ENCODE measurements at places on chromosomes 3 and 15. TPM values are rescaled to one million over a fixed set of nuclear protein-coding genes. Genes with fewer than 3 reads are reported as not detected.

- no peak for DNase-seq
These were observed 67.9 kb upstream of the MITF start for GRCh38 chr3:69671082-69671952.

The RNU5B-1 gene
- polyA plus RNA-seq: not detected

The NXPE3 gene
- polyA plus RNA-seq: 42.7 TPM

GRCh38 chr3:44932271-44932670 lies 43.7 kb downstream of the ZDHHC3 start:
- no peak for DNase-seq

- no peak for DNase-seq
These were observed at the start of gene PLAAT1 for GRCh38 chr3:193240850-193241706. Gene PLAAT1 (plus strand): TSS chr3:193241222. CDS start chr3:193255651, 14,429 bp downstream.

DNA sequence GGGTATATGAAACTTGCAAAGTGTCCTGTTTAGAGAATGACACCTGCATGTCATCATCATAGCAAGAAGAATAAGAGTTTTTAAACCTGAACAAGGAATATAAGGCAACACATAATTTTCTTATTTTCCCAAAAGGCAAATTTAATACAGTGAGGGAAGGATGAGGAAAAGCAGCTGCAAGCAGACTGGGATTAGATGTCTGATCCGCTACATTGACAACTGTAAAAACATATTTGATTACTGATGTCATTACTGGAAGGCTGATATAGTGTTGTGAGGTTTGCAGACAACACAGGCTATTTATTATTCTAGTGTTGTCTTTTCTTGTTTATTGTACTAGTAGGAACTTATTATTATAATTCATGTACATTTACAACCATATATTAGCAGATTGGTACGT lies 528.7 kb downstream of the ZIC1 start:
- DNase-seq: no peak

- no peak for DNase-seq
These were observed 145.8 kb upstream of the THRB start for GRCh38 chr3:24640330-24640877.

DNA sequence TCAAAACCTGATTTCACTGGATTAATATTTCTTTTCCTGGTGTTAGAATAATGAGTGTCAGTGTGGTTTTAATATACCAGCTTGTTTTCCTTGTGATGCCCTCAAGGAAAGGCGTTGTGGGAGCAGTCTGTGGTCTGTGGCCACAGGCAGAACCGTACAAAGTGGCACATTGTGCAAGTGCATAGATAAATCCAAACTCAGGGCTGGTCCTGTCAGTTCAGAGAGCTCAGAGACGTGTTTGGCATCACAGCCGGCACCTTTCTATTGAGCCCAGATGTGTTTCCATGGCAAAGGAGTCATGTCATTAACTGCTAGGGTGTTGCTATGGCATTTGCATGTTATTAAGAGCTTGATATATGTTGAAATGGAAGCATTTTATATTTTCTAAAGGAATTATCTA lies 289.9 kb upstream of the RASGRP1 start:
- no peak for DNase-seq

DNA sequence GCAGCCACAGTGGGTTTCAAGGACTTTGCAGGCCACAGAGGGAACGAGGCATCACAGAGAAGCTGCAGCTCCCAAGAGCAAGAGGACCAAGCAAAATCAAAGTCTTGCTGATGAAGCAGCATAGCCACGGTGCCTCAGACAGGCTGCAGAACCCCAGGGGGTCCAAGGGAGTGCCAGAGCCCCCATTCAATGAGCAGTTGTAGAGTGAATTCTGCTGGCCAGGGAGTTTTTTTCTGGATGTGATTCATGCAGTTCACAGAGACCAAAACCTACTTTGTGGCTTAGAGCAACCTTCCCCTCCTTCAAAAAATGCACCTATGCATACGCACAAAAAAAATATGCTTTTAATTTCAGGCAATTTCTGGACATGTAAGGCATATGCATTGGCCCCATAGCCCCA lies 409.0 kb downstream of the VPS13C start:
- no peak for DNase-seq

- DNase-seq: no peak
These were observed 24.3 kb upstream of the GP5 start for GRCh38 chr3:194423317-194423716.

DNA sequence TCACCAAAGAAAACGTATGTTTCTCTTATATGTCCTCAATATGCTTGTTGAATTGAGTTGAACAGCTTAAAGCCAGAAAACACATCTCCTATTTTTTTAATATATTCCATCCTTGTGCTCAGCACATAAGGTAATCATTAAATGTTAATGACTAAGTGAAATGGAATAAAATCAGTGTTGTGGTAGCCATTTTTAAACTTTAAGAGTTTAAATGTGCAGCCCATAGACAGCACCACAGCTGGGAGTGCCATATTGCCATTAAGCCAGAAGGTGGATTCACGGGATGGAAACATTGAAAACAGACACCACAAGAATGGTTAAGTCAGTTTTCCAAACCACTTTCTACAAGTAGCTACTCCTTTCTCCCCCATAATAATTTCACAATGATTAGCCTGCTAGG lies 76.8 kb upstream of the C15orf61 start:
- no peak for DNase-seq

The STT3B gene
- 88.2 TPM for polyA plus RNA-seq

DNA sequence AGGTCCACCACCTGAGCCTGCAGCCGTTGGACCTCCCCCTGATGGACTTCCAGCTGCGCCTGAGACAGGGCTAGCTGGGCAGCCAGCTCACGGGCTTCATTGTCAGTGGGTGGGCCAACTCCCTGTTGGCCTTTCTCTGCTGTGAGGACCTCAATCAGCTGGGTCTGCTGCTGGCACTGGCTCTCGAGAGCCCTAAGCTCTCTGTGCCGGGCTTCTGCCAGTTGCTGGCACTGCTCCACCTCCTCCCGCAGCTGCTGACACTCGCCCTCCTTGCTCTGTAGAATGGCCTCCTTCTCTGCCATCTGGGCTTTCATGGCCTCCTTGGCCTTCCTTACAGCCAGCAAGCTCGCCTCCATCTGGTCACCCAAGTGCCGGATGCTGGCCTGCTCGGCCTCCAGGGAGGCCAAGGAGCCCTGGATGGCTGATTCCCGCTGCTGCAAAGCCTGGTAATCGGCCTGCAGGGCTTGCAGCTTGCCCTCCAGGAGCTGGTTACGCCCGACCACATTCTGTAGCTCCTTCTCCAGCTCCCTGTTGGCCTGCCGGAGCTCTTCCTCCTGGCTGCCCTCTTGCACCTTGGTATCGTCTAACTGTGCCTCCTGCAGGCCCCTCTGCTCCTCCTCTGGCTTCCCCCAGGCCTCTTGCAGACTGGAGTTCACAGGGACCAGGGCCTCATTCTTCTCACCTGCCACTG lies 23.8 kb downstream of the CXCR6 start:
- DNase-seq: no peak

The SNURF gene
- 19.6 TPM for polyA plus RNA-seq

- DNase-seq: no peak
These were observed 8.4 kb downstream of the ACOX2 start for GRCh38 chr3:58528629-58529028.

The SPRED1 gene
- not detected for polyA plus RNA-seq

GRCh38 chr3:180631317-180631716 lies 29.4 kb downstream of the TTC14 start:
- no peak for DNase-seq

The ACAP2 gene
- polyA plus RNA-seq: 36.9 TPM

DNA sequence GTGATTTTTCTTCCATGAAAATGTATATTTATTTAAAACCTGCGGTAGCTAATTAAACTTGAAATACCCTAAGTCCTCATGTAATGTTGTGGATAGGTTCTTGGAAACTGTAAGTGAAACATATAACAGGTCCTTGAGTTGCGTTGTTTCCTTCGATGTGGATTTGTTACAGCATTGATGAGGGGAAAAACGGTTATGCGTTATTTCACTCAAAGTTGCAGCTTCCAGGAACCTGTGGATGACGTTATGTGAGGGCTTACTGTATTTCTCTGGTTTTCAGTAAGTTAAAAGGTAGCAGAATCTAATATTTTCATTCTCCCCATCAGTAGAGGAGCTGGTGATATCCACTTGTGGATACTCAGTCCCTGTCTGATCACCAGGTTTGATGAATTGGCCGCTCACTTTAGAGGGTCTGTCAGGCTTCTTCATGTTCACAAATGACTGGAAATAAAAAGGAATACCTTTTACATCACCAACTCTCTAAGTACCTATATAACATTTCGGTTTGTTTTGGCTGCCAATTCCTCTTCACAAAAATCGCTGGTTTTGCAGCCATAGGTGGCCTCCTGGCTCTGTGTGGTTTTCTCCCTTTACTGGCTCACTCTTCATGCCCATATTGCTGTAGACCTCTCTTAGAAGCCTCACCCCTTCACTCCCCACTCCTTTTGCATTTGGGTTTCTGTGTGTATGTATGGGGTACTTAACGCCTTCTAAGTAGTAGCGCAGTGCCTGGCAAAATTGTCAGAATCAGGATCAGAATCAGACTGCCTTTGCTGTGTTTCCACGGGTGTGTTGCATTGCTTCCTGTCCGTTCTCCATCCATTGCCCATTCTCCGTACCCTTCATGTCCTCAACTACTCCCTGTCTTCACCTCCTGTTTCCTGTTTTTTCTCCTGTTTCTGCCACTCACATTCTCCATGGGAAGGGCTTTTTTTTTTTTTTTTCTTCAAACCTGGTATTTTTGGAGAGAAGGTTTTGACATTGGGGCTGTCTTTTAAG lies 112.6 kb downstream of the FNDC3B start:
- no peak for DNase-seq

The CPA3 gene
- not detected for polyA plus RNA-seq

GRCh38 chr3:128448491-128448890 lies 18.2 kb downstream of the DNAJB8 start:
- DNase-seq: no peak

- no peak for DNase-seq
These were observed 2.4 kb downstream of the SLCO3A1 start for GRCh38 chr15:91855684-91856489.

DNA sequence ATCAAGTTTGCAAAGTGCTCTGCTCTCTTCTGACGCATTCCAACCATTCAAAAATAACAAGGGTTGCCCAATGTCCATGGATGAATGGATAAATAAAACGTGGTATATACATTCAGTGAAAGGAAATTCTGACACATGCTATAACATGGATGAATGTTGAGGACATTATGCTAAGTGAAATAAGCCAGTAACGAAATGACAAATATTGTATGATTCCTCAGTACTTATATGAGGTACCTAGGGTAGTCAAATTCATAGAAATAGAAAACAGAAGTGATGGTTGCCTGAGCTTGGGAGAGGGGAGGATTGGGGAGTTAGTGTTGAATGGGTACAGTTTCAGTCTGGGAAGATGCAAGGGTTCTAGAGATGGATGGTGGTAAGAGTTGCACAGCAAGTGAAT lies 33.9 kb downstream of the SH3BP5 start:
- DNase-seq: no peak

- no peak for DNase-seq
These were observed 3.7 kb upstream of the FAM107A start for GRCh38 chr3:58580826-58581327.

GRCh38 chr3:37024092-37024491 lies 30.8 kb downstream of the MLH1 start:
- DNase-seq: peak; percentile 39

Data from CD4-positive, CD25-positive, alpha-beta regulatory T cell (primary cell).